ENCODE measurements at places on chromosomes 5 and 9.

DNA sequence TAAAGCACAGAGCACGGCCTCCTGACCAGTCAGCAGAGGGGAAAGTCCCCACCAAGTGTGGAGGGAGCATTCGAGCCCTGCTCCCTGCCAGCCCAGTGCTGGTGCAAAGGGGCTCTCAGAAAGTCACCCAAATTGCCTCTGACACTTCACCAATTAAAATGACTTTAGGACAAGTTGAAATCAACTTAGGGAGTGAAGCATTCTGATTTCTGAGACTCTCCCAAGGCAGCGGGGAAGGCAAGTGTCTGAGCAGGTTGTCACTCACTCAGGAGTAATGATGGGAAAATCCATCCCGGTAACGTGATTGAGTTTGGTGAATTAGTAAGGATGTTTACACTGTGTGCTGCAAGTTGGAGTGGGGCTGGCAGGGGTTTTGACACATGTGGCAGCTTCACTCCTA lies 73.7 kb downstream of the PCDH1 start:
- no peak for DNase-seq

DNA sequence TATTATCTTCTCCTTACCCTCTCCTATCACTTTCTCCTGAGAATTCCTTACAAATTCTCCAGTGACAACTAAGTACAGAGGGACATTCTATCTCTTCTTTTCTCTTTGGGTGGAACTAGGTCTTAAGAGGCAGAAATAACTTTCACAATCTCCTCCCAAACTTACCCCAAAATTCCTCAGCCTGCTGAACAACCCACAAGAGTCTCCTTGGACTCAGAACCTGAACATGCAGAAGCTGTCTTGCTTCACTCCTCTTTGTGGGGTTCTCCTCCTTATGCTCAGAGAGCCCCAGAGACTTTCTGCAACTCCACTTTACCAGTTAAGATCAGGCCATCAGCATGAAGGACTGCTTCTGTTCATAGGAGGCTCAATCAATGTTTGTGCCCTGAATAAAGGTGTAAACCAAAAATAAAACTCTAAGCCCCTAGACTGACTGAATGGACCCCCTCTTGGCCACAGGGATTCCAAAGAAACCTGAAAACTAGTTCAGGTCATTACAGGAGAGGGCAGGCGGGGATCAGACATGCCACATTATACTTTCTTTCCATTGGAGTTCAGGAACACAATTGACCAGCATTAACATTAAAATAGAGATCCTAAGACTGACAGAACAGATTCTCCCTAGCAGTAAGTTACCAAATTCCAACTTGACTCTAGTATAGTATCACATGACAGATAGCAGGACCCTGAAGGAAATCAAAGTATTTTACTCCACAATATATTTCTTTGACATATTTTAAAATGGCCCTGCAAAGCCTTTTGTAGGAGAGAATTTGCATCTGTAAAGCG lies 179.7 kb upstream of the FBXL17 start:
- no peak for DNase-seq

DNA sequence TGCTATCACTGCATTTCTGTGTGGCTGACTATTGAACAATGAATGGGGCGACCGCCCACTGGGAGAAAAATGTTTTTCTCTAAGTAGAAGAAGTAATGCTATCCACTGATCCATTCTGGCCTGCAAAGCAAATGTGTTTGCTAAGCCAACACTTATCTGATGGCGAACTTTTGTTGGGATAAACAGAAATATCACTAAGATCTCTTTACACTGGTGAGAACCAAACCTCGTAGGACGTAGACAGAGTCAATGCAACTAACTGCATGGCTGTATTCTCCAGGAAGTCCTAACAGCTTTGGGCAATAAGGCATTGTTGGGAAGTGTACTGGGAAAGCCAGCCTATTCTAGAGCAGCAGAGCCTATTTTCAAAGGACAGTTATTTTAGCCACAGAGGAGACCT lies 77.7 kb downstream of the ANKH start:
- no peak for DNase-seq

- DNase-seq, result no peak
Measured at GRCh38 chr5:74616236-74617146, 24.0 kb downstream of the ENC1 start.

DNA sequence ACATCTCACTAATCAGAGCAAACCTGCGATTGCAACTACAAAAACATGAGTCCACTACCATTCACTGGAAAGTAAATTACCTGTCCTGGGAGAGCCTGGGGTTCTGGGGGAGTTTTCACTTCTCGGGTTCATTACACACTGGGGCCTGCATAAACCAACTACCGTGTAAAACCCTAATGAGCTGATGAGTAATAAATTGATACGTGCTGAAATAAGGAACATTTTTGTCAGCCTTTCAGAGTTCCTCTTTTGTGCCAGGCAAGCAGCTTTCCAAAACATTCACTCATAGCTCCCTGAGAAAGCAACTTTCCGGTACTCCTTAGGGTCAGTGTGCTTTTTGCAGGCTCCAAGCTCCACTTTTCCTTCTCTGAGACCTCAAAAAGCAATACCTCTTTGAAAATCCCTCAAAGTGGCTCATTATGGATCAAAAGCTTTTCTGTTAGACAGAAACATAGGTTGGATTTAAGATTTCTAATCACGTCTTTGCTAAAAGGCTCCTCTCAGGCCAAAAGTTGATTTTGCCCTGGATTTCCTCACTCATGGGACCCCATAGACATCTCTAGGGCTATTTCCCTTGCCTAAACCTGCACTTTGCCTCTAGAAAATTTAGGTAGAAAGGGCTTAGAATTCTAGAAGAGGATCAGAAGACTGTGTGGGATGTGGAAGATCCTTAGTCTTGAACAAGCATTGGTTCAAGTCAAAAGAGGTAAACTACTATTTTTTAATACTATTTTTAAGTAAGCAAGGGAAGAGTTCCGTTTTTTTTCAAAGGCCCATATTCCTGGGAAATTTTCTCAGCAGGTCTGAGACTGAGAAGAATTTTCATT lies 74.8 kb downstream of the ST8SIA4 start:
- no peak for DNase-seq

GRCh38 chr5:166746506-166746905 lies 1544.9 kb upstream of the WWC1 start:
- DNase-seq, result no peak

DNA sequence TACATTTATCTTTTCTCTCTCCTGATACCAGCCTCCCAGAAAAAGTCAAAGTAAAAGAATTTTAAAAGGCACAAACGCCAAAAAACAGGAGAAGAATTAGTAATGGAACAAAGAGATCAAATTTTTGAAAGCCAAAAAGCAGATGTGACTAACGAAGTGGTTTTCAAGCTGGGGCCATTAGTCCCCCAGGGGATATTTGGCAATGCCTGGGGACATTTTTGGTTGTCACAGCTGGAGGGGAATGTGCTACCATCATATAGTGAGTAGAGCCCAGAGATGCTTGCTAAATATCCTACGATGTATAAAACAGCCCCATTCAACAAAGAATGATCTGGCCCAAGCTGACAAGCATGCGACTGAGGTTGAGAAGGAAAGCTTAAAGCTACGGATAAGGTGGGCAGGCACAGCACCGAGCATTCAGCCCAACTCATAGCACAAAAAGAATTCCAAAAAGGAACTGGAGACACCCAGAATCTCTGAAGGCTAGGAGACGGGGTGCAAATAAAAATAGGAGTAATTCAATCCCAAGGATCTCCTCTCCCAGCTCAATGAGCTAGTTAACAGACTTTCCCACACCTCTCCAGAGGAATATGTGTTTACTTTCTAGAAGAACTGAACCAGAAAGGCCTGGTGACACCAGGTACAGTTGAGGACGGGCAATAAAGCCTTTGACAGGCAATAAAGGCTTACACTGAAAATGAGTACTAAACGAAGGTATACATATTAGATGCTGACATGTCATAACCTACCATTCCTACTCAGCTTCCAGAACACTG lies 269.0 kb downstream of the DENND1A start:
- DNase-seq, result no peak

GRCh38 chr5:161047024-161047423 lies 195.0 kb upstream of the ATP10B start:
- no peak for DNase-seq

DNA sequence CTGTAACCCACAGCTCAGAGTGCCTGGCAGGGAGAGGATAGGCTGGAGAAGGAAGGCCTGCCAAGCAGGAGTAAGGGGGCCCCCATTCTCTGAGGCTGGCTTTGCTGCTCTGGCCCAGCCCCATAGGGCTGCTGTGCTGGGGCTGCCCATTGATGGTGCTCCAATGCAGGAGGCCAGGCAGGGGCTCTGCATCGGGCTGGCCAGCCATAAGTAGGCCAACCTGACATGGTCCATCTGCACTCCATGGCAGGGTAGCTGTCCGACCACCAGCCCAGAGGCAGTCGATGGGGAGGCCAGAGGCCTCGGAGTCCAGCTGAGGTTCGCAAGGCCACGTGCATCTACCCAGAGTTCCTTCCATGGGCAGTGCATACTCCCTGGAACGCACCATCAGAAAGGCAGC lies 75.0 kb upstream of the PITX1 start:
- DNase-seq, result no peak

DNA sequence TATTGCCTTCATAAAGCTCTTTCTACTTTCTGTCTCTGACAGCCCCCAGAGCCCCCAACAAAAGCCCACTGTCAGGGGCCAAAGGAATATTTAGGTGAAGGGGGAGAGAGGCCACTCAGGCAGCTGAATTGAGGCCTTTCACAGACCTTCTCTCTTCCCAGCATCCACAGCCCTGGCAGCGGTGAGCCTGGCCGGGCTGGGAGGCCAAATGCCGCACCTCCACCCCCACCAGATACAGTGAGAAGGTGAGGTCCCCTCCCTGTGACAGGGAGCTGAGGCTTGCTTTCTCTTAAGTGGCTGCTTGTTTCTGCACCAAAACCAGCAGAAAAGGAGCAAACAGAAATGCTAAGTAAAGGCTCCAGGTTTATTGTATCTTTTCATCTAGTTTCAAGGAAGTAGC lies 168.1 kb downstream of the ROR2 start:
- DNase-seq, result no peak

GRCh38 chr5:177605078-177605477 lies 5.1 kb downstream of the B4GALT7 start:
- no peak for DNase-seq

GRCh38 chr5:167355346-167355745 lies 936.1 kb upstream of the WWC1 start:
- no peak for DNase-seq

- no peak for DNase-seq
Measured at GRCh38 chr5:83539463-83539790, 67.9 kb downstream of the VCAN start.

- DNase-seq, result no peak
Measured at GRCh38 chr9:91921371-91921770, 28.7 kb downstream of the ROR2 start.

DNA sequence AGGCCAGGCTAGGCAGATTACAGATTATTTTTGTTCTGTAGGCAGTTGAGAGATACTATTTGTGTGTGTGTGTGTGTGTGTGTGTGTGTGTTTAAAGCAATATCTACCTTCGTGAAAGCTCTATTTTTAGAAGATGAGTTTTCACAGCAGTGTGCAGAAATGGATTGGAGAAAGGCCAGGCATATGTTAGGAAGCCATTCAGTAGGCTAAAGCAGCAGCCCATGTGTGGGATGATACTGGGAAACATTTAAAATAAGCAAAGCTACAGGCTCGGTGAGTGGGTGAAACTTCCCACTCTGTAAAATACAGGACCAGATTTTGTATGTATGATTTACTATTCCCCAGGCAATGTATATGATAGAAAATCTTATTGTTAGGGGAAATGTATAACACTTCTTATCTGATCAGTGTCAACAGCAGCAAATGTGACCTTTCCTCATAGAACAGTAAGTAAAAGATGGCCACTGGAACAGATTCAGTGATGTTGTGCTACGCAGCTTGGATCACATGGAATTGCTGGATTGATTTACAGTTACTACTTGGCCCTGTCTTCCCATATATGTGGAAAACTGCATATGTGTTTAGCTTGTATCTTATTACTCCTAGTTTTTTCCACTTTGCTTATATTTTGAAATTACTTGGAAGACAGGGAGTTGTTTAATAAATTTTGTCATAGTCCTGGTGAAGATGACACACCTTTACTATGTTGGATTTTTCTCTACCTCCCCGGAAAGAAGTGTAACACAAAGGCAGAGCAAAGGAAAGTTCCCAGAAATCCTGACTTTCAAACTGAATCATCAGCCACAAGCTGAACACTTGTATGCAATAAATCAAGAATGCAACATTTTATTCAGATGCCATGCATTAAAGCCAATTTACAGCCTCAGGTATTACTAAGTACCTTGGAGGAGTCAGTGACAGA lies 1077.7 kb upstream of the SEMA6A start:
- DNase-seq, result no peak

- DNase-seq, result no peak
Measured at GRCh38 chr5:117594166-117594565, 1019.5 kb upstream of the SEMA6A start.

DNA sequence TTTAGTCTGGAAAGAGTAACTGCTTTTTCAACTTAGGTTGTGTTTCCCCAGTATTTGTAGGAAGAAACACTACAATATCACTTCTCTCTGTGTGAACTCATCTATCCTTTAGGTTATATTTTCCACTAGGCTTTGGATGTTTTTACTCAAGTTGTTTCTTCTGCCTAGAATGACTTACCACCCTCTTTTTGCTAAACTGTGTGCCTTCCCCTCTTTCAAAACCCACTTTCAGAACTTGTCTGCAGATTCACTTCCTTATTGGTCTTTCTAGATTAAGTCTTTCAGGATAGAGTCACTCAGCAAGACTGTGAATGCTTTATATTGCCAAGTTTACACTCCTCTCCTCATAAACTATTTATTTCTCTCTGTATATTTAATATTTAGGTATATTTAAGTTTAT lies 14.2 kb upstream of the CAST start:
- DNase-seq, result no peak

DNA sequence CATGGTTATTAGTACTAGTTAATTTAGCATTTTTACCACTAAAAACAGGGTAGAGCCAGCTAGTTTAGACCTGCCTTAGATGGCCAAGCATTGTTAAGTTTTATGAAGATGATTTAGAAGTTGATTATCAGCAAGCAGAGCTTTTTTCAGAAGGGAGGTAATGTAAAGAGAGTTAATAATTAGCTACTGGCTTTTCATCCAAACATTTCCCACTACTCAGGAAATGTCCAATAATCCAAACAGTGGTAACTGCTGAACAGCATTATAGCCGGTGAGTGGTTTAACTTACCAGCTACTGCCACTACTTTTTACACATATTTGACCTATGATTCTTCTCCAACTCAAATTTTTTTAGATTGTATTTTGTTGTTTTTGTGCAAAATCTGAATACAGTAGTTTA lies 1.7 kb downstream of the ITGA1 start:
- DNase-seq, result no peak

DNA sequence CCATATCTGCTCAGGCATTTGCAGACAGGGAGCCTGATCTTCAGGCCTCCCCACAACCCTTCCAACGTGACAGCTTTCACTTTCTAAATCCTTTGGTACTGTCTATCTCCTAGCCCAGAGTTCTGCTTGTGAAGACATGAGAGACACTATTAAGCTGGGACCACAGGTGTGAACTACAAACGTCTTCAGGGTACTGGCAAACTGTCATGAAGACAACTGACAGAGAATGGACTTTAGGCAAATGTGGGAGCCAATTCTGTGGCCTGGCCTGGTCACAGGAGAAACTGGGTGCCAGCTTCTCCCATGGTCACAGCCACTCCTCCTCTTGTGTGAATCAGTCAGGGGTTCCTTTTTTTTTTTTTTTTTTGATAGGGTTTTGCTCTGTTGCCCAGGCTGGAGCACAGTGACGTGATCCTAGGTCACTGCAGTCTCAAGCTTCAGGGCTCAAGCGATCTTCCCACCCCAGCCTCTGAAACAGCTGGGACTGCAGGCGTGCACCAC lies 10.4 kb downstream of the TRIM14 start:
- DNase-seq, result no peak
